ENCODE measurements at places on chromosomes 5 and 9. TPM values are rescaled to one million over a fixed set of nuclear protein-coding genes. Genes with fewer than 3 reads are reported as not detected.

GRCh38 chr5:140630292-140631035, 2.5 kb downstream of the CD14 start:
- DNase-seq = no peak

DNA sequence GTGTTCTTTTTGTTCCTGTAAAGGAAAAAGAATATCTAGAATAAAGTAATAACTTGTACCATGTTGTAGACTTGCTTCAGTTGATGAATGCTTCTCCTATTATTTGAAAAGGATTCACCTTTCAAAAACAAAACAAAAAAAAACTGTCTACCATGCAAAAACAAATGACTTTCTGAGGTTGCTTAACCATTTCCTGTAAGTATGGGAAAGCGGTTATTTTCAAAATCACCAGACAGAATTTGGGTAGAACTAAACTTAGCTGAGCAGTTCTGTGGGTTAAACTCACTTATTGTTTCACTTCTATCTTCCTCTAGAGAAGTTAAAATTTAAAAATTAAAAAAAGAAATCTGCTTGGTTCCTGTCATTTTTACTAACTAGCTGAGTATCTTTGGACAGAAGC, 25.2 kb downstream of the LNPEP start:
- DNase-seq = no peak

GRCh38 chr5:8417316-8418048, 548.5 kb downstream of the MTRR start:
- no peak for DNase-seq

DNA sequence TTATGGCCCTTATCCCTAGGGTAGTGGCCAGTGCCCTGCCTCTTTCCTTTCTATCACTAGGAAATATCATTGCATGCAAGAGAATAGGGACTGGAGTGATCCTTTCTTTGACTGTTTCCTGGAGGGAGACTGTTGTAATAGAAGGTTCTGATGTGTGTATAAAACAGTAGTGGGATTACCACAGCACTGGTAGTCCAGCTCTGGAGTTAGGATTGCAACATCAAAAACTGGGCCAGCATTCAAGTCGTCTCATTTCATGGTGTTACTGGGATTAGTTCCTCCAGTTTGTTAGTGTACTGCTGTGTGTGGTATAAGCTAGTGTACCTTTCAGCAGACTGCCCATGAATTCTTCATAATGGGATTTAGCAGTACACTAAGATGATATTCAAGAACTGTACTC, 45.8 kb downstream of the KIAA1958 start:
- no peak for DNase-seq

DNA sequence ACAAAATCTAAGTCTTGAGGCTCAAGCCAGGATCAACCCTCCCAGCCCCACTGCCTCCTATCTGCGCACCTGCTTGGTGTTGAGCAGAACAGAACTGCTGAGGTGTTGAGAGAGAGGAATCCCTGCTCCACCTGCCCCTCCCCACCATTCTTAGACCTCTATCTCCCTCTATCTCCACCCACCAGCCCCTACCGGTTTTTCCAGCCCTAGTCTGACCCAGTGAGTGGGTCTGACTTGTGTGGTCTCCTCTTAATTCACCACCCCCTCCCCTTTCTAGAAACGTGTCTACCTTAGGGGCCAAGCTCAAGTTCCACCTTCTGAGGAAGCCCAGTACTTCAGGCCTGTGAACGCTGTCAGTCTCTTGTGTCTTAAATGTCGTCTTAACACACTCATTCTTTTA, 93.7 kb downstream of the ARHGAP26 start:
- no peak for DNase-seq

- no peak for DNase-seq
Measured at GRCh38 chr5:166961028-166961427, 1330.4 kb upstream of the WWC1 start.

- no peak for DNase-seq
Measured at GRCh38 chr5:27308153-27308552, 269.8 kb upstream of the CDH9 start.

DNA sequence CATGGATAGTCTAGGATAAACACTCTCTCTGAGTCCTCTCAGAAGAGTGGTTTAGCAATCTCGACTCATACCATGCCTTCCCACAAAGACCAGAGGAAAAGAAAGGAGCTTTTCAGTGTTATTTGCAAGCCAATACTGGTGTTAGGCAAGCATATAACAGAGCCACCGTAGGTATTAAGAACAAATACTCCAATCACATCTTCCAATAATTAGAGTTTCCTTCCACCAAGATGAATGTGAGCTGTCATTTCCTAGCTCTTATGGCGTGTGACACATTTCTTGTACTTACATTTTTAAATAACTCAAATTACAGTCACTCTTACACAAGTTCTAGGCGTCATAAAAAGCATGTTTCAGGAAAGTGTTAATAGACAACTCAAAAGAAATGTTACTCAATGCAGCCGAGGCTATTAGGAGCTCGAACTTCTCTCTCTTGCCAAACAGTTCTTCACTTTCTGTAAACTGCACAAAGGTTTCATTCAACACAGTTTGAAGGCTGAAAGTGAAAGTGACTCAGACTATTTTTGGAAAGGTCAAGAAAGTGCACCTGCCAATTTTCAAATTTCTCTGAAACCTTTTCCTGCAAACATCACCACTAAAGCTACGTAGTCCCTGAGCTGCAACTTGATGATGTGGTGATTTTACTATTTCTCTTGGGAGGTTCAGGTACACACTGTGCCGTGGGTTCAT, 153.8 kb downstream of the AUH start:
- DNase-seq = no peak

GRCh38 chr5:96909435-96909834, 26.4 kb upstream of the LNPEP start:
- no peak for DNase-seq

GRCh38 chr5:89395111-89395510, 512.1 kb upstream of the MEF2C start:
- DNase-seq = no peak

- no peak for DNase-seq
Measured at GRCh38 chr5:108193021-108193795, 188.7 kb downstream of the FBXL17 start.

Gene COL23A1
- 33.0 TPM for total RNA-seq

Gene ZNF454
- total RNA-seq = 2.6 TPM

Measured in heart left ventricle (tissue), 16 donors.